ENCODE measurements at places on chromosomes 4 and X.
A peak's percentile ranks its signal among the peaks of the same experiment; 100 is the strongest.

GRCh38 chr4:4658052-4658451, 116.2 kb upstream of the STX18 start:
- no peak for DNase-seq

DNA sequence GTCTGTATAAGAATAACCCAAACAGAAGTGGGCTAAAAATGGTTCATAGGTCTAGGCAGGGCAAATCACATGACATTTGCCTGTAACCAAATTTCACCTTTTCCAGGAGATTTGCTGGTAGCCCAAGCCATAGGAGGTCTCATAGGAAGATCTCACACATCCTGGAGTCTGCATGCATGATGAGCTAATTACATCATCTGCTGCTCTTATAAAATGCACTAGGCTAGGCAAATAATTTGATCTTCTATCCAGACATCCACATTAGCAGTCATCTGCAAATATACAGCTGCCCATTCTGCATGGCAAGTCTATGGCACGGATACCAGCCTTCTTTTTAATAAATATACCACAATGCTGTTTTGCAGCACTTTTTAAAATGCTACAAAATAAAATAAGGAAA, 87.2 kb downstream of the MAPK10 start:
- no peak for DNase-seq

- DNase-seq, result no peak
Measured at GRCh38 chrX:31604629-31605221, 532.9 kb upstream of the FTHL17 start.

DNA sequence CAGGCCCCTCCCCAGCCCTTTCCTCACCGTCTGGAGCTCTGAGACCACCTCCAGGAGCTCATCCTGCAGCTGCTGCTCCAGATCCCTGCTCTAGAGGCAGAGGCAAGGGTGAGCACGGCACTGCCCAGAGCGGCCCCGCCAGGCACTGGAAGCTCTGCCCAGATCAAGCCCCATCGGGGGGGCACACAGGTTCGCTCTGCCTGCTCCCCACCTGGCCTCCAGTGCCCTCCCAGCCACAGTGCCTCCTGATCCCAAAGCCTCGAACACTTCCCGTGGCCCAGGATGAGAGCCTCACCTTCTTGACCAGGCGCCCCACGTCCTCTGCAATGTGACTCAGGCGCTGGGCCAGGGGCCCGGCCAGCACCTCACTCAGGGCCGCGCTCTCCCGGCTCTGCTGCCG, 5.0 kb downstream of the ARHGAP4 start:
- DNase-seq, result no peak

DNA sequence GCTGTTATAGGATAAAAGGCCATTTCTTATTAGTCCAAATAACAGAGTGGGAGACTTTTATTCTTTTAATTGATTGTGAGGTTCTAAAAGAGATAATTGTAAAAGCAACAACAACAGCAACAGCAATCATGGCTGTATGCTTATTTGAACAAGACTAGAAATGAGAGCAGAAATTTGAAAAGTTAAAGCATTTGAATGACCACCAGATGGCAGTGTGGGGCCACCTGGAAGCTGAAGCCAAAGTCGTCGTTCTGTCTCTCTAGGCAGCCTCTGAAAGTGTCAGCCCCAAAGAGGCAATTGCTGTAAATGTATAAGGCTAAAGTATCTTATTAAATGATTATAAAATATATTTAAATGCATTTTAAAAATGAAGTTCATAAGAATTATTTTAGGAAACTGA, 42.2 kb downstream of the SH2D1A start:
- DNase-seq, result peak; percentile 22
